ENCODE measurements at places on chromosomes 16 and 17.

DNA sequence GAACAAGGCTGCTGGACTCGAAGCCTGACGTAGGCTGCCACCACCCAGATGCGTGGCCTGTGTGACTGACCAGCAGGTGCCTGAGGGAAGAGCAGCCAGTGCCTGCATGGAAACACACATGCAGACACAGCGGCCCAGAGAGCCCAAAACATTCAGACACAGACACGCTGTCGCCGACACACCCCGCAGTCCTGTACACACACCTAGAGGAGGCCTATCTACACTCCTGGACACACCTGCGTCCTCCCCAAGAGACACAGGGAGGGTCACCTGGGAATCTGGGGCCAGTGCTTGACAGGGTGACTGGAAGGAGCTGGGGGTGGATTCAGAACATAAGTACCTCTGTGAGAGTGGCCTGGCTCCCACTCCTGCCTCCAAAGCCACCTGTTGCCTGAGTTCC lies 6.1 kb upstream of the TSPOAP1 start:
- no peak for DNase-seq

GRCh38 chr16:11734025-11734652 lies 8.5 kb downstream of the TXNDC11 start:
- no peak for DNase-seq

- DNase-seq: no peak
Observed at GRCh38 chr16:56109205-56109604, 82.1 kb upstream of the GNAO1 start.

- DNase-seq: no peak
Observed at GRCh38 chr17:58829172-58829637, 73.6 kb downstream of the PPM1E start.

DNA sequence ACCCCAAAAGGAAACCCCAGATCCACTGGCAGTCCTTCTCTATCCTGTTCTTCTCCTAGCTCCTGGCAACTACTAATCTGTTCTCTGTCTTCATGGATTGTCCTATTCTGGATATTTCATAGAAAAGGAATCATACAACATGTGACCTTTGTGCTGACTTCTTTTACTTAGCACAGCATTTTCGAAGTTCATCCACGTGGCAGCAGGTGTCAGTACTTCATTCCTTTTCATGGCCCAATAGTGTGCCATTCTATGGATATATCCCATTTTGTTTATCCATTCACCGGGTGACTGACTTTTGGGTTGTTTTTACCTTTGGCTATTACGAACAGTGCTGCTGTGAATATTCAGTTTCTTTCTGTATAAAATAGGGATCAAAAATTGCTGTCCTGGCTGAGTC lies 10.4 kb upstream of the FA2H start:
- no peak for DNase-seq

- DNase-seq: no peak
Observed at GRCh38 chr16:24995469-24995868, 19.7 kb downstream of the ARHGAP17 start.

DNA sequence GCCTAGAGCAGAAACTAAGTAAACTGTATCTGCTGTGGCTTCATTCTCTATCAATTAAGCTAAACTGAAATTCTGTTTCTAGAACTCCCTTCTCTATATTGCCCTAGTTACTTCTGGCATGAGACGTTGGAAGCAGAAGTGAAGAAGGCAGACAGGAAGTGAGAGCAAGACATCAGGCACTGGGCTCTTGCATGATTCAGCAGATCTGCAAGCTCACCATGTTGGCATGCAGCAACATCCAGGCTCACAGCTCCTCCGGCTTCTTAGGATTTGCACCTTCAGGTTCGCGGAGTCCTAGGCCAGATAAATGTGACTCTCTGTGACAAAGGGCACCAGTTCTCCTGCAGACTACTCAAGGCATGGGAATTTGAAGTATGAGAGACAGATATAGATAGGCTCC lies 148.3 kb downstream of the CDH8 start:
- DNase-seq: no peak

DNA sequence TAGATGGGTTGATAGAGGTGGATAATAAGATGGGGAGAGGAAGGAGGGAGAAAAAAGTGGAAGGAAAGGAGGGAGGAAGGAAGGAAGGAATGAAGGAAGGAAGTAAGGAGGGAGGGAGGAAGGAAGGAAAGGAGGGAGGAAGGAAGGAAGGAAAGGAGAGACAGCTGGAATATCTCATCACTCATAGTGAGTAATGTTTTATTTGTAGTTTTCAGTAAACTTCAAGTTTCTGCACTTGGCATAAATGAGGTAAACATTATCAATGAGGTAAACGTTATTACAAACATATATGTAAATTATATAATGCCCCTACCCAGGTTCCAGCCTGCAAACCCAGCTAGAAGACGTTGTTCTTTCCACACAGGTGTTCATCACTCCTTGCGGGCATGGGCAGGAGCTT lies 89.8 kb upstream of the XYLT1 start:
- DNase-seq: no peak

DNA sequence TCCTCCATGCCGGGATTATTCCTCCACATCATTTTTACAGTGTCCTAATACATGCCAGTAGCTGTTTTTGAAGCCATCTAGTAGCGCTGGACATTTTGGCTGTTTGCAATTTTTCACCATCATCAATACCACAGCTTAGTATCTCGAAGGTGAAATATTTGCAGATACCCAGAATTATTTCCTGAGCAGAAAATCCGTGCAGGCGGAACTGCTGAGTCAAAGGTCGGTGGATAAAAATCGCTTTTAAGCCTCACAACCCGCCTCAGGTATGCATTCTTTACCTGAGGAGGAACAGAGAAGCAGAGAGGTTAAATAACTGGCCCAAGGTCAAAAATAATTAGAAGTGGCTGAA lies 584 bp upstream of the TNRC6A start:
- no peak for DNase-seq

GRCh38 chr16:80996688-80997138 lies 10.0 kb downstream of the CMC2 start:
- DNase-seq: no peak

DNA sequence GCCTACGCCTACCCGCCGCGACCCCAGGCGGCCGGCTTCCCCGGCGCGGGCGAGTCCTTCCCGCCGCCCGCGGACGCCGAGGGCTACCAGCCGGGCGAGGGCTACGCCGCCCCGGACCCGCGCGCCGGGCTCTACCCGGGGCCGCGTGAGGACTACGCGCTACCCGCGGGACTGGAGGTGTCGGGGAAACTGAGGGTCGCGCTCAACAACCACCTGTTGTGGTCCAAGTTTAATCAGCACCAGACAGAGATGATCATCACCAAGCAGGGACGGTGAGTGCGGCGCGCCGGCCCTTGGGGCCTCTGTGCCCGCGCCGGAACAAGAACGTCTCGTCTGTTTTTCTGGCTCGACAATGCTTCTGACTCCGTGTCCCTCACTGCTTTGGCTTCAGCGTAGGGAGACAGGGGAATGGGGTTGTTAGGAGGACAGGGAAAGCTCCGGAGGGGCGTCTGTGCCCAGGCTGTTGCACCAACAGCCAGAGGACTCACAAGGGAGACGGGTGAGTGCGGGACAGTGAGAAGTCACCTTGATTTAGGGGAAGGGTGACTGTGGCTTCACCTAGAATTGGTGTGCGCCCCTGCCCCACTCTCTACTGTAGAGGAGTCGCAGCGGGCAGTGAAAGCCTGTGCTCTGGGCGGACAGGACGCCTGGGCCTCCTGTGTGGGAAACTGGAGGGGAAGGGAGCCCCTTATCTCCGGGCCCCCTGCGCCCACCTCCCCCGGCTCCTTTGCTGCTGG lies 806 bp downstream of the TBX21 start:
- DNase-seq: no peak

DNA sequence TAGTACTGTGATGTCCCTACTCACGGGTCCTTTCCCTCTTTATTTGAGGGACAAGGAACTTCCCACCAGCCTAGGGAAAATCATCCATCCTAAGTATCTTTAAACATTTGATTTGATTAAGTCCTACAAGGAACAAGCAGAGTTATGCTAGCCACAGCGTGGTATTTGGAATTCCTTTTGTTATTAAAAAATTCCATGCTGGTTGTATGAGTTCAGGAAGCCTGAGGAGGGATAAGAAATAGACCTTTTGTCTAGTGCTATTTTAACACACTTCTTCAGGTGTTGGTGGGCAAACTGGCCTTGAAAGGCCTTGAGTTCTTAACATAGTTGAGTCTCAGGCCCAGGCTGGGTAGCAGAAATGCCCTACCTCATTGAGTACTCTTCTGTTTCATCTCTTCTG lies 105.4 kb upstream of the TBX2 start:
- no peak for DNase-seq

- peak; percentile 3 for DNase-seq
Observed at GRCh38 chr16:75495076-75495674, at the start of gene CHST6. TSS of gene CHST6 (minus strand) at chr16:75495441. CDS start at chr16:75479828, 15,613 bp downstream.

DNA sequence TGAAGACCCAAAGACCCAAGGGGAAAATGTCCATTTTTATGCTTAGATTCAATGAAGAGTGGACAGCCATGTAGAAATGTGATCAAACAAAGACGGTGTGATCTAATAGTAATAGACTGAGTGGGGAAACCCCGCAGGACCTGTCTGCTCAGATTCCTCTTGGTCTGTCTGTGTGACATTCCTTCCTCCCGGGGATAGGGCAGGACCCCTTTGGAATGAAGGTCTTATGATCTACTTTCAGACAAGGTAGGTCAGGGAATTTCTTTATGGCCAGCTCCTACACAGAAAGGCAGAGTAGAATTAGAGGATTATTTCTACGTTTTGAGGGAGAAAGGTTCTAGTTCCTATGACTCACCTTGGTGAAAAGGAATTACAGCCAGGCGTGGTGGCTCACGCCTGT lies 267.6 kb downstream of the STX8 start:
- DNase-seq: no peak

- no peak for DNase-seq
Observed at GRCh38 chr16:1013593-1013900, 32.0 kb downstream of the SOX8 start.

GRCh38 chr16:732936-733335 lies 6.0 kb downstream of the HAGHL start:
- DNase-seq: no peak

DNA sequence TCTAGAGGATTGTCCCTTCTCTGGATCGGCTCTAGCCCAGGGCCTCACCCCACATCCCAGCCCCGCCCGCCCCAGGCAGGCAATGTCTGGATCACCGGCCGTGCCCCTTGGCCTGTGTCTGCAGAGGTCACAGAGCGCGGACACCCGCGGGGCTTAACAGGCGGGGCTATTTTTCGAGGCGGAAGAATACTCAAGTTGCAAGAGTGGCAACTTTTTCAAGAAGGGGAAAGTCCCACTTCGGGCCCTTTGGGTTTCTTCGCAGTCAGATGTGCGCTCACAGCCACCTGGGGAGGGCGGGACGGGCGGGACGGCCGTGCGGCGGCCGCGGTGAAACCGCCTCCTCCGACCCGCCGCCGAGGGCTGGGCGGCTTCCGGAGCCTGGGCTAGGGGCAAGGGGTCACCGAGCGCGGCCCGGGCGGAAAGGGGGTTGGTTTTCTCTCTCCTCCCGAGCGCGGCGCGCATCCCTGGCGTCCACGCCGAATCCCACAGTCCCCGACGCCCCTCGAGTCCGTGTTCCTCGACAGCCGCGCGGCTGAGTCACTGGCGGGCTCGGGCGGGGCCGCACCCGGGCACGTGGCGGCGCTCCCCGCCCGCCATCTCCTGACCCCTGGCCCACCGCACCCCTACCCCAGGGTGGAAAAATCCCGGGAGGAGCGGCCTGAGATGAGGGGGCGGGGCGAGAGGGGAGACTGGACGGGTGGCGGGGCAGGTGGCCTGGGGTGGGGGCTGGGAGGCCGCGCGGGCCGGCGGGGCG lies 1.2 kb upstream of the PFN1 start:
- peak; percentile 77 for DNase-seq

DNA sequence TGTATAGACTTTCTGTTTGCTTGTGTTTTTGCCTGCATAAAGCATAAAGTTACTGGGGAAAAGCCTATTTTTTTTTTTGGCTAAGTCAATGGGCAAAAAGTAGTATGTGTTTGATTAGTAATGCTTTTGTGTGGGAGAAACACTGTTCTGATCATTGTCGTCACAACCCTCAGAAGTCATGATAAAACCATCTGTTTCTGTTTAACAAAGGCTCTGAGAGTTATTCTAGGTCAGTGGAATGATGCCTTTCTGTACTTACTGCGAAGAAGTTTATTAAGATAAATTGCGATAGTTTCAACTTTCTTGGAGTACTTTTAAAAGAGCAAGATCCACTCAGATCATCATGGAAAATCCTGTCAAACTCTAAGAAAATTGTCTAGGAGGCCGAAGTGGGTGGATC lies 80.9 kb downstream of the PRKCA start:
- no peak for DNase-seq

GRCh38 chr17:81067391-81067811 lies 32.5 kb downstream of the BAIAP2 start:
- no peak for DNase-seq

DNA sequence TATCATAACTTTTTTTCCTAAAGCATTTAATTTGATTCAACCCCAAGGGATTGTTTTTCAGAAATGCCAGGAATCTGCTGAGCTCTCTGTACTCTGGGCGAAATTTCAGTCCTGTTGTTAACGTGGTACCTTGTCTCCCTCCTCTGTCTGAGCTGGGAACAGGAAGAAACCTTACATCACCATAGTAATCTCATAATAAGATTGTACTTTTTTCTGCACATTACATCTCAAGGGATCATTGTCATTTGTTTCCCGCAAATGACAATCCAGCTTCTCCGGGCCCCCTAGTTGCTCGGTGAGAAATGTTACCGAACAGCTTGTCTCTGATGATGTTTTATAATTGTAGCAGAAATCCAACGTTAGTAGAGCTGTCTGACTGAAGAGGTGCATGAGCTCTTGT lies 152.7 kb upstream of the ERCC4 start:
- no peak for DNase-seq

DNA sequence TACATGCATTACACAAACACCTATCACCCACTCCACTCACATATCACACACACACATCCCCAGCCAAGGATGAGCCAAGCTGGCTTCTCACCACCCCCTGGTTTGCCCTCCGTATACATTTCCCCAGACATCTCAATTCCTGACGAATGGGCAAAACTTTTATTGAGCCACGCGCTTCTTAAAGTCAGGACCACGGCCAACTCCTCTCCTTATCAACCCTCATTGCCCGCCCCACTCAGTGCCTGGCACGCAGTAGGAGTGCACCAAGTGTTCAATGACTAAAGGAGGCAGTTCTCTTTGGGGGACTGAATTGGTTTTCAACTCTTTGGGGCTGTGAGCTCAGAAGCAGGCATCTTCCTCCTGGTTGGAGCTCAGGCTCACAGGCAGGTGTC lies 22.5 kb upstream of the C16orf78 start:
- DNase-seq: no peak
